ENCODE measurements at places on chromosomes 3 and 15.

- DNase-seq, result no peak
Observed at GRCh38 chr3:151955356-151955755, 81.9 kb downstream of the SUCNR1 start.

DNA sequence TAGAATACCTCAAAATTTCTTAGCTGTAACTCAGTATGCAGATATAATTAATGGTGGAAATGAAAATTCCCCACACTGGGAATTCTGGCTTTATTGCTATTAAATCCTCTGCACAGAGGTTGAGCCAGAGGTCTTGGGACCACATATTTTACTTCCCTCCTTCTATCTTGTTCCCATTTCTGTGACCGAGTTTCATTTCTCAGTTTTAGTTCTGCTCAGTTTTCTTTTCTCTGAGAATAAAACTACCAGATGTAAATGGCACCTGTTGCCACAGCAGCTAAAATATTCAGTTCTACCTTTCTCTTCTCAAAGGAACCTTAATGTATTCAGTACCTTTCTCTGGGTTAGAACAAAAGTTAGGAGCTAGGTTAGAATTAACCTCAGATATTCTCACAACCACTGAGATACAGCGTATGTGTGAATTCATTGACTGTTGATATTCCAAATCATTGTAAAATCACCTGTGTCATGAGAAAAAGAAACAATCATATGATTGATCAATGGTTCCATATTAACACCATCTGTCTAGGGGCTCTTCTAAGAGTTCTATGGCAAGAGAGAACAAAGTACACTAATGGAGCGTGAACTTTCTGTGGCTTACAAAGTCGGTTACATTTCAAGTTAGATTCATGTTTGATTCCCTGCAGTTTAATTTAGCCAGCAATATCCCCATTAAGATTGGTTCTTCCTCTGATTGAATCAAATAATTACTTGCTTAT is 374.1 kb downstream of the EFHB start:
- no peak for DNase-seq

DNA sequence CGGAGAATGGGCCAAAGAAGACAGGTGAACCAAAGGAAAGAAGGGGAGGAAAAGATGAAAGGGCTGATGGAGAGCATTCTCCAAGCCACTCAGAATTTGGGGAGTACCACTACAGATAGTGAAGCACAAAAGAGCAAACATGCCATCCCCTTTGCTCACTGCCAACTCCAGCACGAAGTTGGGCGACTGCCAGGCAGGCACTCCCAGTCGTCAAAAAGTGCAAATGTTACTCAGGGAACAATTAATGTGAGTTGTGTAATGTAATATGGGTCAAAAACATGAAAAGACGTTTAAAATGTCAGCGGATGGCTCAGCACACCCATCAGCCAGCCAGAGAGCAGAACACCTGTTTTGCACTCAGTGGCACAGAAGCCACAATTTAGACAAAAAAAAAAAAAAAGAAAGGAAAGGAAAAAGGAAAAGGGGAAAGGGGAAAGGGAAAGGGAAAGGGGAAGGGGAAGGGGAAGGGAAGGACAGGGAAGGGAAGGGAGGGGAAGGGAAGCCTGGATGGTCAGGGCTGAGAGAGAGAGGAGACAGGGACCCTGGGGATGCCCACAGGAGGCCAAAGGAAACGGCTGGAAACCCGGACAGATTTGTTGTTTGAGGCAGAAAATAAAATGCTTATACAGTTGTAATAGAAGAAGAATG is 82.7 kb downstream of the COL8A1 start:
- DNase-seq, result no peak

- DNase-seq, result no peak
Observed at GRCh38 chr3:86788371-86788770, 202.6 kb downstream of the VGLL3 start.

GRCh38 chr3:160286231-160286630 is 61.0 kb downstream of the C3orf80 start:
- DNase-seq, result no peak

GRCh38 chr3:136949708-136950107 is 8.1 kb upstream of the IL20RB start:
- peak; percentile 1 for DNase-seq

DNA sequence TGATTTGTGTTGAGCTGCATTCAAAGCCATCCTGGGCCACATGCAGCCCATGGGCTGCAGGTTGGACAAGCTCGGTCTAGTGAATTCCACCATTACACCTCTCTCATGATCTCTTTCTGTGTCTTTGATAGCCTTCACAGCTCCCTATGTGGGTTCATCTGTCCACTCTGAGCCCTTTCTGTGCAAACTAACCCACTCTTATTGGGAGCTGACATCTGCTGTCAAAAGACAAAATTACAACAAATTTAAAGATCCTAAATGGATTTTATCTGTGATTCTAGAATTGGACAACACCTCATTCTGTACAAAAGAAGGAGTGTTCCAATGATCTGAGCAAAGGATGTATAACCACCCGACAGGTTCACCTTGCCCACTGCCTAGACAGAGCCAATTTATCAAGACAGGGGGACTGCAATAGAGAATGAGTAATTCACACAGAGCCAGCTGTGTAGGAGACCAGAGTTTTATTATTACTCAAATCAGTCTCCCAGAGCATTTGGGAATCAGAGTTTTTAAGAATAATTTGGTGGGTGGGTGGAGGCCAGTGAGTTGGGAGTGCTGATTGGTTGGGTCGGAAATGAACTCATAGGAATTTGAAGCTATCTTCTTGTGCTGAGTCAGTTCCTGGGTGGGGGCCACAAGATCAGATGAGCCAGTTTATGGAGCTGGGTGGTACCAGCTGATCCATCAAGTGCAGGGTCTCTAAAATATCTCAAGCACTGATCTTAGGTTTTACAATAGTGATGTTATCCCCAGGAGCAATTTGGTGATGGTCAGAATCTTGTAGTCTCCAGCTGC is 2.6 kb upstream of the XYLB start:
- peak; percentile 62 for DNase-seq

GRCh38 chr15:43383070-43383469 is 12.2 kb downstream of the TUBGCP4 start:
- no peak for DNase-seq

GRCh38 chr3:42988566-42988965 is 9.5 kb downstream of the GASK1A start:
- DNase-seq, result no peak
